RWPE1 (cell line): ENCODE measurements at places on chromosomes 16 and 17.

DNA sequence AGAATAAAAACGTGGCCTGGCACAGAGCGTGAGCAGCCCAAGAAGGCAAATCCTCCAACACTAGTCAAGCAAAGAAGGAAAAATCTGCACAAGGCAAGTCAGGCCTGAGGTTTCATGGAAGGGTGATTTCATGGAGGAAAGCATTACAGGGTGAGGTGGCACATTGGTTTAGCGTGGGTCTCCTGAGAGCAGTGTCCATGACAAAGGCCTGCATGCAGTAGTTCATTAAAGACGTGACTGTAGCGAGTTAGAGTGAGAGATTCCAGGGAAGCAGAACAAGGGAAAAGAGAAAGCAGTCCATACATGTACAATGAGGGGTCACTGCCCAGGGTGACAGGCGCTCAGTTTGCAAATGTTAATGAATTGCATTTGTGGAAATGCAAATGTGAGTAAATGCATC is 285.0 kb upstream of the ERCC4 start:
- no peak for DNase-seq

GRCh38 chr17:78951967-78952551 is 26.9 kb upstream of the TIMP2 start:
- no peak for DNase-seq

GRCh38 chr16:81451753-81452680 is 7.4 kb downstream of the CMIP start:
- DNase-seq: no peak

DNA sequence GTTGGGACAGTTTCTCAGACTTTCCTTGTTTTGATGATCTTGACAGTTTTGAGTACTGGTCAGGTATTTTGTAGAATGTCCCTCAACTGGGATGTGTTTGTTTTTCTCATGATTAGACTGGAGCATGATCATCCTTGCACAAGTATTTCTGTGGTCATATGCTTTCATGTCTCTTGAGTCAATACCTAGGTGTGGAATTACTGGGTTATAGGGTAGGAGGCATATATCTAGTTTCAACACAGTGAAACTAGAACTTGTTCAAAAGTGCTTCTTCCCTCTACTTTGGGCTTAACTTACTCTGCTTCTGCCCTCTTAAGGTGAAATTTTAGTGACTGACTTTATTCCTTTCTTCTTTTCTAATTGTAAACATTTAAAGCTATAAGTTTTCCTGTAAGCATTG is 30.1 kb downstream of the IKZF3 start:
- no peak for DNase-seq

DNA sequence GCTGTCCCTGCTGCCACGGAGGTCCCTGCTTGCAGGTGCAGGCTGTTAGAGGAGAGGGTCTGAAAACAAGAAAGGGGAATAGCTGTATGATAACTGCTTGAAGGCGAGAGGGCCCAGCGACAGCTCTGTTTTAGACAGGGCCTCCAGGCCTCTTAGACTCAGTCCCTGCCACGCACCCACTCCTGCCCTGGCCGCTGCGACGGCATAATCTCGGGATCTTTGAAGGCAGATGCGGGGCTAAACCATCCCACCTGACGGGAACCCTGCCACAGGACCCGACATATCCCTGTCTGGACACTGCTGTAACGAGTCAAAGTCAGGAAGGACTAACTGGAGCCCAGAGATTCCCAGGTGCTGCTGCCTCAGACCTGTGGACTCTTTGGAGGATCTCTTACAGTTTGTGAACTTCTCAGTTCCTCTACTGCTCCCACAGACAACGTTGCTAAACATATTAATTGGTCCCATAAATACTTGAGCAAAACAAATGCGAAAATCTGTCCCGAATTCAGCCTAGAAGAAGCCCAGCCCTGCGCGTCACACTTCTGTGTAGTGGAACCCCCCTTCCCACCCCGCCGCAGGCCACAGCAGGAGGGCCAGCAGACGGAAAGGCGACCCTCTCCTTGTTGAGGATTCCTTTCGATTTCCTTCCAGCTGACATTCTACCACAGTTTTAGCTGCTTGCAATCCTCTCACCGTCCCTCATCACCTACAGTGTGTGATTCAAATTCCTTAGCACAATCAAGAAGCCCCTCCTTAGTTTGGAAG is 998 bp upstream of the TMEM11 start:
- peak; percentile 25 for DNase-seq

DNA sequence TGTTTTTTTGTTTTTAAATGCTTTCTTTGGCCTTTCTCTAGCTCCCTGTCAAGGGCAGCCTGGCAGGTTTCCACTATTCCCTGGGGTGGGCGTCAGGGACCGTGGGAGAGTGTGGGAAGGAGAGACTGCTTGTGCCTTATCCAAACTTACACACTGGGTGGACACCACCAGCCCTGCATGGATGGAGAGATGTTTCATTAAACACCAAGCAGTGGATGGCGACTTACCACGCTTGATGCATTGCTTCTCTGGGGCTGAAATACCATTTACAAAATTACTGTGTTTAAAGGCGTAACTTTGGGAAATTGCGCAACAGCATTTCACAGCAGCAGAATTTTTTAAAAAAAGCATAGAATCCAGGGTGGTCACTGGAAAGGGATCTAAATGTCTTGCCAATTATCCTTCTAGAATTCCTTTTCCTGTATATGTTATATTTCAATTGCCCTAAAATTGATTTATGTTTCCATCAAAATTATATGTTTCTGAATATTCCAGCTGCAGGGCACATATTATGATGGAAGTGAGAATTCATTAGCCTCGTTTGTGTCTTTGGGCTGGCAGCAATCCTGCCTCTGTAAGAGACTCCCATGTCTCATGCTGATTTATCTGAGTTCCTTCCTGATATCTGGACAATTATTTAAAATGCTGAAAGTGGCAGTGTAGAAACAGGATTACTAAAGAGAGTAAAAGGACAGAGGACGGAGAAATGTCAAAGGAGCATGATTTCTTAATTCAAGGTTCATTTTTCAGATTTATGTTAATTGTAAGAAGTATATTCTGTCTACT is 247.3 kb downstream of the GRIN2A start:
- DNase-seq: no peak

GRCh38 chr16:54746596-54746995 is 184.1 kb upstream of the IRX5 start:
- no peak for DNase-seq

GRCh38 chr16:67063008-67063407 is 34.1 kb downstream of the CBFB start:
- DNase-seq: no peak

- no peak for DNase-seq
These were observed 11.5 kb upstream of the WIPI1 start for GRCh38 chr17:68468788-68469187.

DNA sequence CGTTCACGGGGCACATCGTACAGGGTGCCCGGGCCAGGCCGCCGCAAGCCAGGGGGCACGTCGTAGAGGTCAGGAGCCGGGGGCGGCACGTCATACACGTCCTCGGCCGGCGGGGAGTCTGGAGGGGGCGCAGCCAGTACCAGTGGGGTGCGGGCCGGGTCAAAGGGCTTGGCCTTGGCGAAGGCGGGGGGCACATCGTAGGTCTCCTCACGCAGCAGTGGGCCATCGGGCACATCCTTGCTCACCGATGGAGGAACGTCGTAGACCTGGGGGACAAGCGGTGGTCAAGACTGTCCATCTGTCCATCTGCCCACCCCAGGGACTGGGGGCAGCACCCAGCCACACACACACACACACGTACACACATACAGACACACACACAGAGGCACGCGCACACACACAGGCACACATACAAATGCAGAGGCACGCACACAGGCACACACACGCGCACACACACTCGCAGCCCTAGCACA is 15.7 kb downstream of the BCAR1 start:
- DNase-seq: no peak

- DNase-seq: no peak
These were observed 80.2 kb downstream of the OR1D5 start for GRCh38 chr17:2983255-2983654.

DNA sequence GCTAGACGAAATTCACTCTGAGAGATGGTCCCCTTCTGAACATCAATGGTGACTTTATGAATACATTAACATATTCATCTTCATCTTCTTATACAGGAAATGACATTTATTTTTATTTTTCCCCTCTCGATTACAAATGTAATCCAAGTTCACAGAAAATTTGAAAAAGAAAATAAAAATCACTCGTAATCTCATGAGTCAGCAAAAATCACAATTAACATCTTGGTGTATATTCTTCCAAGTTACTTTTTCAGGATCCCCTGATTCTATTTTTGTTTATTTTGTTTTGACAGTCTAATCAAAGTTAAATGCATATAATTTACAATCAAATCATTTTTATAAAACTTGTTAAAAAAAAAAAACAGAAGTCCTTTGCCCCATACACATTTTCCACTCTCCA is 27.6 kb downstream of the C16orf87 start:
- no peak for DNase-seq

GRCh38 chr16:29852654-29853053 is 10.4 kb downstream of the CDIPT start:
- DNase-seq: no peak

- DNase-seq: no peak
These were observed 19.8 kb upstream of the TIMP2 start for GRCh38 chr17:78944956-78945355.

- no peak for DNase-seq
These were observed 141.9 kb downstream of the BCAS3 start for GRCh38 chr17:60819447-60820130.

DNA sequence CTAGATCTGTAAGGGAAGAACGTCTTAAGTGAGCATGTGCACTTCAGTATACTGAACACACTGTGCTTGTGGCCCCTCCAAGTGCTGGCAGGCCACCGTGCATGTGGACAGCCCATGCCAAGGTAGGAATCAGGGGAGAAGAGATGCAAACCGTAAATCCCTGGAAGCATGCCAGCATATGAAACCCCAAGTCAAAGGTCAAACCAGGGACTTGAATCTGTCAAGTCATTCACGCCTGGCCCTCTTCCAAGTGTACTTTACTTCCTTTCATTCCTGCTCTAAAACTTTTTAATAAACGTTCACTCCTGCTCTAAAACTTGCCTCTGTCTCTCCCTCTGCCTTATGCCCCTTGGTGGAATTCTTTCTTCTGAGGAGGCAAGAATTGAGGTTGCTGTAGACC is 2.8 kb upstream of the ATXN2L start:
- no peak for DNase-seq

DNA sequence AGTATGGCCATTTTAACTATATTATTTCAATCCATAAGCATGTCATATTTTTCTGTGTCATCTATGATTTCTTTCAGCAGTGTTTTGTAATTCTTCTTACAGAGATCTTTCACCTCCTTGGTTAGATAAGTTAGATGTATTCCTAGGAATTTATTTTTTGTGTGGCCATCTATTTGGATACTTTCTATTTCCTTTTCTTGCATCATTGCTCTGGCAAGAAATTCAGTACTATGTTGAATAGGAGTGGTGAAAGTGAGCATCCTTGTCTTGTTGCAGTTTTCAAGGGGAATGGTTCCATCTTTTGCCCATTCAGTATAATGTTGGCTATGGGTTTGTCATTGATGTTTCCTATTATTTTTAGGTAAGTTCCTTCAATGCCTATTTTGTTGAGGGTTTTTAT is 15.1 kb upstream of the ABCA9 start:
- no peak for DNase-seq

GRCh38 chr17:45990886-45991285 is 8.2 kb upstream of the STH start:
- DNase-seq: no peak
